ENCODE measurements at places on chromosomes 13 and 19.

- no peak for DNase-seq
These were observed 23.1 kb downstream of the SIAH3 start for GRCh38 chr13:45828256-45828968.

- no peak for DNase-seq
These were observed 42.3 kb downstream of the USPL1 start for GRCh38 chr13:30659980-30660379.

DNA sequence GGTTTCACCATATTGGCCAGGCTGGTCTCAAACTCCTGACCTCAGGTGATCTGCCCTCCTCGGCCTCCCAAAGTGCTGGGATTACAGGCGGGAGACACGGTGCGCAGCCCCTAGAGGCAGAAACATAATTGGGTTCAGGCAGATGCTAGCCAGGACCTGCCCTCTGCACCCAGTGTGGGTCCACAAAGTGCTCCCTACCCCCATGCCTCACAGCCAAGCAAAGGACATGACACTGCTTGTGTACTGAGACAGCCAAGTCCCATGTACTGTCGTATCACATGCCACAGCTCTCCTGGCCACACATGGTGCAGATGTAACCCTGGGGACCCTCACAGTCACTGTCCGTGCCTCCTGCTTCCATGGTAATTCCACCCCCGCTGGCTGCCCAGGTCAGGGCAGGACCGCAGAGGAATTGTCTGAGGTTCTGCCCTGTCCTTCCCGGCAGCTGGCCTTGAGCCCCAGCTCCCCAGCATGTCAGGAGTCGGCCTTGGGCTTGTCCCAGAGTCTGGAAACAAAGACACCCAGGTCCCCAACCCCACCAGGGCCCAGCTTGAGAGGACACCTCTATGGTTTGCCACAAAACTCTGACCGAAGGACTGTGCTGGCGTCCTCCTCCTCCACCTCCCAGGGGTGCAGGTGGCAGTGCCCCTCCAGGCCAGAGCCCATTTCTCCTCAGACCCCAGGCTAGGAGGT lies 7.6 kb downstream of the PRR36 start:
- no peak for DNase-seq

GRCh38 chr13:99395436-99395835 lies 88.2 kb upstream of the GPR183 start:
- no peak for DNase-seq

DNA sequence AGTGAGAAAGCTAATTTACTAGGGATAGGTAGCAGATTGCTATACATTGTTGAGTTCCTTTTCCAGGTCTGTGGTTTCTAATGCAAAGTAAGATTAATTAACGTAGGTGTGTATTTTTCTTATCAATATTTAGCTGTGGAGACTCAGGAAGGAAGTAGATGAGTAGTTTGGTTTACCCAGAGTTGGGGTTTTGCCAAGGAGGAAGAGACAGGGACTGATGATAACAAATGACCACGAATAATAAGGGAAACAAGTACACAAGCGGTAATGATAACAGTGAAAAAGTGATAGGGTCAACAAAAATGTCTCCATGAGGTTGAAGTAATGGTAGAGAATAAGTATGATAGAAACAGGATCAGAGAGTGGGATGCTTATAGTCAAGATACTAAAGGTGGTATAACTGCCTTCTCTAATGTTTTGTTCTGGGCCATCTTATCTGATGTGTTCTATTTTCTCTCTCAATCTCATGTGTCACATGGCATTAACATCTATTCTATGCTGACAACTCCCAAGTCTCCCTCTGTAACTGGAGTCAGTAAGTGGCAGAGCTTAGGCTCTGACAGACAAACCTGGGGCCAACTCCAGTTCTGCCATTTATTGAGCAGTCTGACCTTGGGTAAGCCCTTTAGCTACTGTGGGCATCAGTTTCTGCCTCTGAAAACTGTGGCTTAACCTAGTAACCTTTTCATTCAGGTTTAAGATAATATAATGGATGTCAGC lies 8.8 kb downstream of the OBI1 start:
- DNase-seq, result no peak

DNA sequence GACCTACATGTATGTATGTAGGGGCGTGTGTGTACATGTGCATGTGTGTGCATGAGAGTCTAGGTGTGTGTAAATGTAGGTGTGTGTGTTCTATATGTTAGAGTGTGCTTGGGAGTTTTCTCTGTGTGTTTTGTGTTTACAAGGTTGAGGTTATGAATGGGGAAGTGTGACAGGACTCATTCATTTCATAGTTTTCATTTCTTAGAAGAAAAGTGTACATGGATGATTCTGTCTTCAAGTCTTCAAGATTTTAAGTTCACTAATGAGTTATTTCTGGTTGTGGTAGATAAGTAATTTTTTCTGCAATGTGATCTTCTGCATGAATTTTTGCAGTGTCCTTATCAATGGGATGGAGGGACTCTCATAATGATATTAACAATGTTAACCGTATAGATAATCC lies 118.2 kb upstream of the SLC10A2 start:
- no peak for DNase-seq

GRCh38 chr13:67489016-67489415 lies 258.9 kb upstream of the PCDH9 start:
- DNase-seq, result no peak

- no peak for DNase-seq
These were observed 8.3 kb downstream of the TNFRSF19 start for GRCh38 chr13:23578411-23579071.

DNA sequence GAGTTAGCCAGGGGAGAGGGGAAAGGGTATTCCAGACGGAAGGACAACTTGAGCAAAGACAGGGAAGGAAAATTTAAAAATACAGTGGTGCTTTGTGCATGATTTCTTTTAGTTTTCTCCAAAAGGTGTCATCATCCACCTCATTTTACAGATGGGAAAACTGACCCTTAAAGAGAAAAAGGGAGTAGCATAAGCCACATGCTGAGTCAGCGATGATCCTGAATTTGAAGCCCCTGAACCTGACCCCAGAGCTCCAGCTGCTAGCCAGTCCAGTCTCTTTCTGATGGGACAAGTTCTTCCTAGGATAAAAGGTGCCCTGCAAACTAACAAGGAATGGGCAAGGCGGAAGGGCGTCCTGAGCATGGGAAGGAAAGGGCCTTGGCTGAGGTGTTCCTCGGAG lies 10.3 kb downstream of the CABP5 start:
- DNase-seq, result no peak

DNA sequence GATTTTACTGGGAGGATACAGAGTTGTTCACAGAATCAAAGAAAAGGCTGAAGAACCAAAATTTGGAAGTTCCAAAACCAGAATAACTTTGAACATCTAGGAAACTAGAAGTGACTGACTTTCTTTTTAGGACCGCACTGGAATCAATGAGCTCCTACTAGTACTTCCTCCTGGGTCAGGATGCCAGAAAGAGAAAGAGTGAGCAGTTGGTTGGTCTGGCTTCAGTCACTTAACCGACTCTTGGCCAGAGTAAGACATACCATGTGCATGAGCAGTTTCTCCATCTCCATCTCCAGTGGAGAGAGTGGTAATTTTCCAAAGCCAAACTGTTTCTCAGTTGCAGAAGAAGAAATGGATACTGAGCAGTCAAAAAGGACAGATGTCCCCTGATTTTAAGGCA lies 27.1 kb upstream of the MTUS2 start:
- no peak for DNase-seq

GRCh38 chr13:94345374-94346195 lies 133.9 kb downstream of the DCT start:
- no peak for DNase-seq

DNA sequence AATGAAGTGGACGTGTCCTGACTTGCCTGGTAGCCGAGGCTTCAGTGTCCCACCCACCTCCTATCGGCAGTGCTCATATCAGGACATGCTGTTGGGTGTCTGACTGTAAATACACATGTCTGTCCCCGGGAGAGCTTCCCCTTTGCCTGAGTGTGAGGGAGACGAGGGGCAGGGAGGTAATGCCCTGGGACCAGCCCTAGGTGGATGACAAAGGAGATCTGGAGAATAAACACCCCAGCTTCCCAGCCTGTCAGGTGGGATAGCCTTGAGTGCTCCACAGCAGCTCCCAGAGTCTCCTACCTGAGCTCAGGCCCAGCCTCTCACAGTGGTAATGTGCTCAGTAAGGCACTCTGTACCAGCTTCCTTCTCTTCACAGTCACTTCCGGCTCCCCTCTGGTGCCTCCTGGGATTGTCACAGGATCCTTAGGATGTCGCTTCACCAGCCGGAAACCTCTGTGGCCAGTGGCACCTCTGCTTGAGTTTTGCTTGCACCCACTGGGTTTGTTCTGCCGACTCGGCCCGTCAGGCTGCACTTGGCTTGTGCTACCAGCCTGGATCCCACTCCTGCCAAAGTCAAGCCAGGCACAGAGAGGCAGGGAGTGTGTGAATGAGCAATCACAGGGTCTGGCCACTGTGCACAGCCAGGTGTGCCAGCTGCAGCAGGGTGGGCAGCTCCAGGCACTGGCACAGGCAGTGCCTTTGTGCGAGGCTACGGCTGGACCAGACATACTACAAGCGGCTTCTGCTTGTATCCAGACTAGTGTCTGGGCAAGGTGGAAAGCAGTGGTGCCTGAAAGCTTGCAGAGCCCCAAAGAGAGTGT lies 54.4 kb upstream of the RGCC start:
- no peak for DNase-seq

GRCh38 chr13:112809332-112810315 lies 119.8 kb downstream of the ATP11A start:
- no peak for DNase-seq

- no peak for DNase-seq
These were observed 5.5 kb upstream of the NDUFS7 start for GRCh38 chr19:1377965-1378785.

DNA sequence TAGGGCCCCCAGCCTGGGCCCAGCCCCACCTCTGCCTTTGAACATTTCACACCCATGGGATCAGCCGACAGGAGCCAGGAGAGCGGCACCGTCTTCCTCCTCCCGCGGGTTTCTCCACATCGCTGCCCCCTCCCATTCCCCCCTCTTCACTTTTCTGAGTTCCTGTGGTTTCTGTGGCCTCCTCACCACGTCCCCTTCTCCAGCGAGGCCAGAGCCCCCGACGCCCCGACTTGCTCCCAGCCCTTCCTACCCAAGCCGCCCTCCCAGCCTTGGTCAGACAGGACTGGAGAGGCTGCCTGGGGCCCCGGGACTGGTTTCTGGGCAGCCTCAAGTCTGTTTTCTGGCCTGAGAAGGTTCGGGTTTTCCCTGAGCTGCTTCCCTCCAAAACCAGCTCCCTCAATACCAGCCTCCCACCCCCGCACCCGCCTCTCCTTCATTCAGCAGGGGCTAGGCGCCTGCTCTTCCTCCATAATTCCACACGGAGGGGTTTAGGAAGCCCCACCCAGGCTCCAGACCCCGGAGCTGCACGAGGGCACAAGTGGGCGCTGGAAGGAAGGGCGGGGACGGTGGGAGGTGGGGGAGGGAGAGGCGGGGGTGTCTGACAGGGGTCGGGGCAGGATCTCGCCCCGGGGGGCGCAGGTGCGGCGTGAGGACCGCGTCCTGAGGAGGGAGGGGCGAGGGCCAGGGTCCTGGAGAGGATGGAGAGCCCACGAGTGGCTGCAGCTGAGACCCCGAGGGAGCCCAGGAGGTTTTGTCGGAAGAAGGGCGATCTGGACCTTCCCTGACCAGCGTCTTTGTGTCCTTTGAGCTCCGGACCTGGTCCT lies 4.0 kb upstream of the SIGLEC10 start:
- no peak for DNase-seq

DNA sequence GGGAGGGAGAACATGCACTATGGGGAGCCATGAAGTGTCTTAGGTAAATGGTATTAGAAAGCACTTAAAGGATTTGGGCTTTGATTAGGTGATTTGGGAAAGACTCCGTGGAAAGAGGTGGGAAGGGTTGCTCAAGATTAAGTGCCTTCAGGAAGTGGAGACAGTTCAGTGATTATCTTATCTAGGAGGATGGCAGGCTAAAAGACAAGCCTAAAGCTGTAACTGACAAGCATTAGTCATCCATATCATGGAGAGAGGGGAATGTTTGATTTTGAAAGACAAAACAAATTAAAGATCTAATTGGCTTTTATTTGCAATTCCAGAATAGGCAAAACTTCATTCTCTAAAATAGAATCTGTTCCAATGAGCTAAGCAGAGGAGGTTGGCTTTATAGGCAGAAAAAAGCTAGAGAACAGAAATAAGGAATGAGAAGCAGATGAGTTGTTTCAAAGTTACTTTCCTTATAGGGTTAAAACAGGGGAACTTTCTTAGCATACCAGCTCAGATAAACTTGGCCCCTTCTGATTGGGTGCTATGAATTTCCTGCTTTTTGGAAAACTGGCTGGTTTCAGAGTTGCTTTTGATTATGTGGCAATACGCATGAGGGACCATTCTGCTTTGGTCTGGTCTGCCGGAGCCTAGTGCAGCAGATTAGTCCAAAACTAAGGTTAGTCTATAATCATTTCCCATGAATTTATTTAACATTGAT lies 1.8 kb upstream of the DIAPH3 start:
- DNase-seq, result no peak

- DNase-seq, result no peak
These were observed 67.0 kb downstream of the FREM2 start for GRCh38 chr13:38753878-38754277.

GRCh38 chr19:49400029-49400428 lies 12.0 kb downstream of the KASH5 start:
- DNase-seq, result no peak

All from NCI-H2227 treated with DMSO at 0.1 percent for 48 hours (cell line).